ENCODE measurements at places on chromosomes 5 and 9.

DNA sequence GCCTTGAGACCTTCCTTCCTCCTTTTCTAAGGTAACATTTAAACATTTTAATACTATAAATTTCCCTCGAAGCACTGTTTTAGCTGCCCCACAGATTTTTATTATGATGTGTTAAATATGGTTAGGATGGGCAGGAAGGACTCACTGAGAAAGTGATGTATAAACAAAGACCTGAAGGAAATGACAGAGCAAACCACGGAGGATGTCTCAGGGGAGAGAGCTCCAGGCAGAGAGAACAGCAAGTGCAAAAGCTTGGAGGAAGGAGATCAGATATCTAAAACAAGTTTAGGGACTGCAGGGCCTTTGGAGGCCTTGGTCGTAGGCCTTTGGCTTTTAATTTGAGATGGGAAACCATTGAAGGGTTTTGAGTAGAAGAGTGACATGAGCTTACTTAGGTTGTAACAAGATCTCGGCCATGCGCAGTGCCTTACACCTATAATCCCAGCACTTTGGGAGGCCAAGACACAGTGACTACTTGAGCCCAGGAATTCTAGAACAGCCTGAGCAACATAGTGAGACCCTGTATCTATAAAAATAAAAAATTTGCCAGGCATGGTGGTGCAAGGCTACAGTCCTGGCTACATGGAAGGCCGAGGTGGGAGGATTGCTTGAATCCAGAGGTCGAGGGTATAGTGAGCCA is 35.5 kb upstream of the LRRTM2 start:
- DNase-seq, result no peak

DNA sequence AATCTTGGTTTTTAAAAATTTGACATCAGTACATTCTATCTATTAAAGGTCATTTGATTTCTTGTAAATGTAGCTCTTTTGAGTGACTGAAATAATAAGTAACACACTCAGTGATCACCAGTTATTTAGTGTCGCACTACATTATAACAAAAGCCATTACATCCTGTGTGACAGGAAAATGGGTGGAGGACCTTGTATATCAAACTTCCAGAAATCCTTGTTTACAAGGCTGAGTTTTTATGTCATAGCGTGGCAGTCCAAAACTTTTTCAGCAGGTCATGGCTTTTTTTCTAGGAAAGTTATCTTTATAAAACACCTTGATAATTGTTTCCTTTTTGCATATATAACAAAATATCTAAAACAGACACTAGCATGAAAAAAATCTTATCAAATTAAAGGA is 14.4 kb upstream of the ITGA1 start:
- no peak for DNase-seq

- DNase-seq, result peak; percentile 8
Measured at GRCh38 chr5:42005561-42006153, 80.6 kb downstream of the FBXO4 start.

DNA sequence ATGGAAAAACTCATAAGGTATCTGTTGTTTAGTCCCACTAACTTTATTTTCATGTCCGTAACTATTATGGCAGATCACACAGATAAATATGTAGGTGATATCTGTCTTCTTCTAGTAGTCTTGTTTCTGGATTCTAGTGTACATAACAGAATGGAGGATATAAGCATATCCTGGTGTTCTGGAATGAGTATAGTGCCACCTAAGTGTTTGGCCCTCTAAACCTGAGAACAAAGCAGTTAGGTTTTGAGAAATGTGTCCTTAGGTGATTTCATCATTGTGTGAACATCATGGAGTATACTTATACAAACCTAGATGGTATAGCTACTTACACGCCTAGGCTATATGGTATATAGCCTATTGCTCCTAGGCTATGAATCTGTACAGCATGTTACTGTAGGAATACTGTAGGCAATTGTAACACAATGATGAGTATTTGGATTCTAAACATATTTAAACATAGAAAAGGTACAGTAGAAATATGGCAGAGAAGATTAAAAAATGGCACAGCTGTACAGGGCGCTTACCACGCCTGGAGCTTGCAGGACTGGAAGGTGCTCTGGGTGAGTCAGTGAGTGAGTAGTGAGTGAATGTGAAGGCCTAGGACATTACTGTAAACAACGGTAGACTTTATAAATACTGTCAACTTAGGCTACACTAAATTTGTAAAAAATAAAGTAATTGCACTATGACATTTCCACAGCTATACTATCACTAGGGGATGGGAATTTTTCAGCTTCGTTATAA is 150.3 kb upstream of the SLC24A2 start:
- DNase-seq, result no peak

- DNase-seq, result no peak
Measured at GRCh38 chr9:125902831-125903512, 155.8 kb downstream of the PBX3 start.

GRCh38 chr5:142204219-142204618 is 95.6 kb downstream of the NDFIP1 start:
- DNase-seq, result no peak

- DNase-seq, result no peak
Measured at GRCh38 chr9:129524582-129525270, 96.2 kb downstream of the C9orf50 start.

DNA sequence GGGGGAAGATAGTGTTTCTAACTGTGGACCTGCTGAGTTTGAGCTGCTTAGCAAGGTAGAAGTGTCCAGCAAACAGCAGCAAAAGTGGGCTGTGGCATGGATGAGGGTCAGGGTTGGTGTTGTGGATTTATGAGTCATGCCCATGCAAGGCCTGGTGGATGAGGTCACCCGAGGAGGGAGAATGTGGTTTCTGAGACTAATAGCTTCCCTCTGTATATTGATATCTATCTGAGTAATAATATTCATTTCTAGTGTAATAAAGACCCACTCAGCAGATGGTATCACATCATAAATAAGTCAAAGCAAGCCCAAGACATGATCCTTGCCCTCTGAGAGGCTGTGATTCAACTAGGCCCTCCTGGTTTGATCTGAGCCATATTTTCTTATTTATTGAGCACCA is 597.8 kb upstream of the CLINT1 start:
- no peak for DNase-seq

- no peak for DNase-seq
Measured at GRCh38 chr9:113922160-113922559, 46.1 kb downstream of the ZNF618 start.

- no peak for DNase-seq
Measured at GRCh38 chr5:78649861-78650496, 1.4 kb upstream of the LHFPL2 start.

- DNase-seq, result no peak
Measured at GRCh38 chr5:179193746-179194145, 133.6 kb downstream of the ZNF354C start.

- DNase-seq, result no peak
Measured at GRCh38 chr5:170362102-170362501, 27.1 kb downstream of the KCNMB1 start.
